ENCODE measurements at places on chromosomes 6 and 20. TPM values are rescaled to one million over a fixed set of nuclear protein-coding genes. Genes with fewer than 3 reads are reported as not detected.
A peak's percentile ranks its signal among the peaks of the same experiment; 100 is the strongest.

DNA sequence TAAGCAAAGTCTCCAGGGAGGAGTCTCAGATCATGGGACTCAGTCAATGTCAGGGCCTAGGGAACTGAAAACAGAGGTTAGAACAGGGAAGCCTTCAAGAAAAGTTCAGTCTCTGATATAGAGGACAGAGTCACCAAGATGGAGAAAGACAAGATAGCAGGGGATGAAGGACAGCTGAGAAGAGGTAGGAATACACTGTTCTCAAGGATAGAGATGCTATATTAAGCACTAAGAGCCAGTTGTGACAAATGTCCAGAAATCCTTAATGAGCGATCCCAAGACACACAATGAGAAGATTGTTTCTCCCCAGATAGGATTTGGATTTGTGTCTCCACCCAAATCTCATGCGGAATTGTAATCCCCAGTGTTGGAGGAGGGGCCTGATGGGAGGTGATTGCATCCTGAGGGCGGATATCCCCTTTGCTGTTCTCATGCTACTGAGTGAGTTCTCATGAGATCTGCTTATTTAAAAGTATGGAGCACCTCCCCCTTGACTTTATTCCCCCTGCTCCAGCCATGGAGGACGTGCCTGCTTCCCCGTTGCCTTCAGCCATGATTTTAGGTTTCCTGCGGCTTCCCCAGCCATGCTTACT, 168.2 kb downstream of the AKAP7 start:
- no peak overlapping the region for H3K4me3 ChIP-seq
- H3K27me3 ChIP-seq: peaks cover 2% of the 10 kb centered on the region
- H3K27ac ChIP-seq: no peak overlapping the region
- no peaks in the 10 kb centered on the region for H3K4me1 ChIP-seq

DNA sequence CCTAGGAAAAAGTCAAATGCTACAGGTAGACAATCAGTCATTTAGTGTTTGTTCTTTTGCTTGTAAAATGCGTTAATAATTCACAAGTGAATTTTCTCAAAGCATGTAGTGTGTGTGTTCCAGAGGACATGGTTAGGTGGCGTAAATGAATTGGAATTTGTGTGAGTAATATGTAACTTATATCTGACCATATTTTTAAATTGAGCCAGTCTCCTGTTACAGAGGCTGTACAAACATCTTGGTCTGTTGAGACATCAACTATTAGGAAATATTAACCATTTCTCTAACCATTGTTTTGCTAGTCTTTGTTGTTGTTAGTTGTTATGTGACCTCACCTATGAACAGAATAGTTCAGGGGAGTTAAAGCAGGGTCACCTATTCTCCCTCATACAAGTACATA, 22.7 kb downstream of the MCM8 start:
- no peaks in the 10 kb centered on the region for H3K4me1 ChIP-seq
- no peaks in the 10 kb centered on the region for H3K27me3 ChIP-seq
- no peak overlapping the region for H3K4me3 ChIP-seq
- H3K36me3 ChIP-seq: no peaks in the 10 kb centered on the region
- DNase-seq: peak; percentile 58

- no peaks in the 10 kb centered on the region for H3K36me3 ChIP-seq
- no peak overlapping the region for H3K4me3 ChIP-seq
- DNase-seq: no peak
- H3K27me3 ChIP-seq: no peaks in the 10 kb centered on the region
- H3K4me1 ChIP-seq: peaks cover 17% of the 10 kb centered on the region
These were observed 3.2 kb upstream of the KIAA0408 start for GRCh38 chr6:127462376-127462775.

Gene SLC4A11
- total RNA-seq: 0.51 TPM

DNA sequence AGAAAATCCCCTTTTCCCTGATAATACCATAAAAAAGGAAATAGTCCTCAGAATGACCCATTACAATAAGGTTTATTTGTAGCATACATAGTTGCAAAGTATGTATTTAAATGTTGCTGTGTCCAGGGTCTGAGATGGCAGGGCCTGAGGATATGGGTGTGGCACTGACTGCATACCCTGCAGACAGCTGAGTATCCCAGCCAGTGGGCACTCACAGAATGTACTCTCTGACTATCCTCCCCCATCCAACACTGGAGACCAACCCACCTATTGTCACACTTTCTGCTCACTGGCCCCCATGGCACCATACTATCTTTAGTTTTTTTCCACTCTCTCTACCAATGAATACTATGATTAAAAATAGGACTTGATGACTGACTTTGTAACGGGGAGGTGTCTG, 215.8 kb upstream of the FOXA2 start:
- no peak for DNase-seq
- no peaks in the 10 kb centered on the region for H3K36me3 ChIP-seq
- H3K27ac ChIP-seq: no peak overlapping the region

DNA sequence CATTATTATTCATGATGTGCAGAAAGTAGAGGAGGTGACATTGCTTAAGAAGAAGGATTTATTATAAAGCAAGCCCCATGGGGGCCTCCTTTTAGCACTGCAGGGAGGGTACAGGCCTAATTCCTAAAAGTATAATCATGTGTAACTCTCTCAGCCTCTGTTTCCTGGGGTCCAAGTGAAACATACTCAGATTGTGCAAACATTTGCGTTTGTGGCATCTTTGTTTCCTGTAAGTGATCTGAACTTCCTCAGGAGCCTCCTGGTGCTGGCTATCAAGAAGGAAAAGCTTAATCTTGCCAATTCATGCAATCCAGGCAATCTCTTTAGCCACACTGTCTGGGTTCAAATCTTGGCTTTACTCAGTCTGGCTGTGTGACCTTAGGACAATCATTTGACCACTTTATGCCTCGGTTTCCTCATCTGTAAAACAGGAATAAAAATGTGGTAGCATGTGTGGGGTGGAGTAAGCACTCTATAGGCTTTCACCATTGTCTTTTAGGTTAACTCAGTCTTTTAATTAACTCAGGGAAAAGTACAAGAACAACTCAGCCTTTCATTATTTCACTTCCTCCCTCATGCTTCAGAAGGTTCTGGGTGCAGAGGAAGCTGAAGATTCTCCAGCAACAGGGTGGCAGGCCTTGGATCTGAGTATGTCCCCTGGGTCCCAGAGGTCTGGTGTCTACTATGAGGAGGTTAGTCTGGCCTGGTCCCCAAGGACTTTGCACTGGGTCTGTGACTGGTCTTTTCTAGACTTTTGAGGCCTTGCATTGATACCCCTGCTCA, 831 bp upstream of the SIRPB2 start:
- DNase-seq: no peak
- H3K27ac ChIP-seq: no peak overlapping the region

Gene MAS1
- total RNA-seq: not detected

Gene KHDC1
- total RNA-seq: 5.1 TPM

Gene BCAS1
- under 0.01 TPM for total RNA-seq

GRCh38 chr6:45816674-45817297, 198.9 kb downstream of the CLIC5 start:
- H3K36me3 ChIP-seq: no peaks in the 10 kb centered on the region
- DNase-seq: peak; percentile 51
- H3K4me3 ChIP-seq: no peak overlapping the region
- H3K27me3 ChIP-seq: no peaks in the 10 kb centered on the region
- no peak overlapping the region for H3K27ac ChIP-seq
- no peaks in the 10 kb centered on the region for H3K4me1 ChIP-seq

- H3K4me1 ChIP-seq: no peaks in the 10 kb centered on the region
- DNase-seq: peak; percentile 75
- H3K4me3 ChIP-seq: no peak overlapping the region
- no peak overlapping the region for H3K27ac ChIP-seq
- no peaks in the 10 kb centered on the region for H3K27me3 ChIP-seq
These were observed 49.5 kb downstream of the SOBP start for GRCh38 chr6:107539409-107539808.

DNA sequence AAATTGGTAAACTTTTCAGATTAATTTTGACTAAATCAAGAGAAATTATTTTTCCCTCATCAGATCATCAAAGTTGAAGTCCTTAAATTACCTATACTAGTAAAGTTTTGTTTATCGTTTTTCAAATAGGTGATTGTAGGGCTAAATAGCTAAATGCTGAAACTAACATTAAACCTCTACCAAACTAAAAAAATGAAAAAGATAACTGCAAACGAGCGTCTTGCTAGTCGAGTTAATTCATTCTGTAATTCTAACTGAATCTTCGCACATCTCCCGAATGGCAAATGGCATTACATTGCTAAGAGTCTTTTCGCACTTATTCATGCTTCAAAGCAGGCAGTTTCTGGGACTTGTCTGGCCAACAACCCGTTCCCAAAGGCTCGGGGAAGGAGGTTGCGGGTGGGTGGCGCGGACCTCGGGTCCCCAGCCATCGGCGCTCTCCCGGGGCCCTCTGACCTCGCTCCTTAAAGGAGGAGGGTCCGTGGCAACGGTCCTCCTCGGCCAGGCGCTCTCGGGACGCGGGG, 43.8 kb downstream of the POPDC3 start:
- no peaks in the 10 kb centered on the region for H3K36me3 ChIP-seq
- H3K4me3 ChIP-seq: peak overlapping the region; percentile 70
- no peaks in the 10 kb centered on the region for H3K4me1 ChIP-seq

Gene CLPSL2
- total RNA-seq: not detected

Gene FAM209B
- not detected for total RNA-seq

Gene KIAA1755
- 2.8 TPM for total RNA-seq

DNA sequence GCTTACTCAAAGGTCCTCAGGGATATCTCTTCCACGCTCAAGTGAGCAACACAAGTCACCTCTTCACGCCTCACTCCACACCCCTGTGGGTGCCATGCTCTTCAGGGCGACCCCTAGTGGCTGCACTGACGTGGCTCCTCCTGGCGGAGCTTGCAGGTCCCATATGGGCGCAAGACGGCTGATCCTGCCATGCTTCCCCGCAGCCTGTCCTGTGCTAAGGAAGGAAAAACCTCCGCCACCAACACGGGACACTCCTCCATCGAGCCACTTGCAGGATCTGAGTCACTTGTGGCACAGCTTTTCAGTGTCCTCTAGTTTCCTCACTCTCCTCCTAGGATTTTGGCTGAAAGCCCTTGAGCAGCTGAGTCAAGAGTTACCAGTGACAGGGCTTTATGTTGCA, 90.7 kb downstream of the KHDC1L start:
- DNase-seq: peak; percentile 18
- H3K4me3 ChIP-seq: no peak overlapping the region
- no peaks in the 10 kb centered on the region for H3K4me1 ChIP-seq
- H3K27me3 ChIP-seq: no peaks in the 10 kb centered on the region
- H3K36me3 ChIP-seq: no peaks in the 10 kb centered on the region

GRCh38 chr20:33362898-33363297, 38.4 kb downstream of the CDK5RAP1 start:
- H3K4me1 ChIP-seq: no peaks in the 10 kb centered on the region
- no peak for DNase-seq
- H3K27me3 ChIP-seq: no peaks in the 10 kb centered on the region
- H3K27ac ChIP-seq: no peak overlapping the region

Gene SYCP2L
- under 0.01 TPM for total RNA-seq

DNA sequence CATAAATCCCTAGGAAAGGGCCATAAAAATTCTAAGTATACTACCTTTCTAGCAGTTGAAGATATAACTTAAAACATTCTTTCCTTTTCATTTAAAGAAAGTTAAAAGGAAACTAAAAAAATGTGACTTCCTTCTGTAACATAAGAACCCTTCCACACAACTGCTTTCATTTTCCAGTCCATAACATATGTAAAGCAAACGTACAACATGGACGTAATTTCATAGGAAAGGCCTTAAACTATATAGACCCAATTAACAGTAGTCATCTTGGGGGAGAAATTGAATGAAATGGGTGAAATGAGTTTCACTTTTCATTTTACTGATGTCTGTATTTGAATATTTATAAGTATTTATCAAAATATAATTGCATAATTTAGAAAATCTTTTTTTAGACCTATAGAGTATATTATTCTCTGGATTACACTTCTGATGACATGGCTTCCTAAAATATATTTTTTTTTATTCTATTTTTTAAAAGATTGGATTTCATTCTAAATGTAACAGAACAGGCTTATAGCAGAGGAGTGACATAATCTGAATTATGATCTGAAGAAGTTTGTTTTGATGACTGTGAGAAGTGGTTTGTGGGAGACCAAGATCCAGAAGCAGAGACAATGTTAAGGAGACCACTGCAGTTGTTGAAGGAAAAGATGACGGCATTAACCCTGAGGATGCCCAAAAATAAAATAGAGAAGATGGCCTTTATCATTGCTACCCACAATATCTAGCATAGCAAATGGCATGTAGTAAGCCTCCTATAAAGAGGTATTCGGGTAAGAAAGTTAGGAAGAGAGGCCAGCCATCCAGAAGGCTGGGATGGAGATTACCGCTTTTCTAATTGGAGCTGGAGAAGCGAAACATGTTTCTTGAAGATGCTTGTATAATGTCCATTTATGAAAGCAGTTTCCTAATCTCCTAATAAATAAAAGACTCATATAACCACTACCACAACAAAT, 260.4 kb downstream of the PTPRK start:
- no peak for DNase-seq
- H3K27me3 ChIP-seq: no peaks in the 10 kb centered on the region
- no peak overlapping the region for H3K27ac ChIP-seq
- H3K4me3 ChIP-seq: no peak overlapping the region
- no peaks in the 10 kb centered on the region for H3K4me1 ChIP-seq
- H3K36me3 ChIP-seq: no peaks in the 10 kb centered on the region

Gene ZKSCAN8
- total RNA-seq: 16.2 TPM

DNA sequence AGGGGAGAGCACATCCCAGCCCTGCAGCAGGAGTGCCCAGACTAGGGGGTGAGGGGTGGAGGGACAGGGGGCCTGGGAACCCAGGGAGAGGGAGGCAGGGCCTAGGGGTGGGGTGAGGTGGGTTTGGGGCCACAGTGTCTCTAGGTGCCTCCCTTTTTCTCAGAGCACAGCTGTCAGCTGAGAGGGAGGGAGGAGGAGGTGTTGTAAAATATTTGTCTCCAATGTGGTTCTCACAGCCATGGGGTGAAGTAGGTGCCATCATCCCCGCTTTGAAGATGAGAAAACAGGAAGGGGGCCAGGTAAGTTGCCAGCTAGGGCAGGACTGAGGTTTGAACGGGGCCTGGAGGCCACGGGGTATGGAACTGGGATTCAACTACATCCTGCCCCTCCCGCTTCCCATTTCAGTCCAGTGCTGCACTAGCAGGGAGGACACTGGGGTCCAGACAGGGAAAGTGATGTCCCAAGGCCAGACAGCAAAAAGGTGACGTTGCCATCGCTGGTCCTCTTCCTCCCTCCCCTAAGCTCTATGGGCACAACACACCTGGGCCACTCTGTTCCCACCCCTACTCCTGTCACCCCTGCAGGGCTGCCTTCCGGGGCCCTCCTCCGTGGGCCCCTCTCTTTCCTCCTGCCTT, 20.3 kb downstream of the PACSIN1 start:
- no peak for DNase-seq
- no peak overlapping the region for H3K27ac ChIP-seq
- H3K4me3 ChIP-seq: no peak overlapping the region
